Left hindlimb (tissue), 1 donor: ENCODE measurements at places on chromosomes 13 and 19.

DNA sequence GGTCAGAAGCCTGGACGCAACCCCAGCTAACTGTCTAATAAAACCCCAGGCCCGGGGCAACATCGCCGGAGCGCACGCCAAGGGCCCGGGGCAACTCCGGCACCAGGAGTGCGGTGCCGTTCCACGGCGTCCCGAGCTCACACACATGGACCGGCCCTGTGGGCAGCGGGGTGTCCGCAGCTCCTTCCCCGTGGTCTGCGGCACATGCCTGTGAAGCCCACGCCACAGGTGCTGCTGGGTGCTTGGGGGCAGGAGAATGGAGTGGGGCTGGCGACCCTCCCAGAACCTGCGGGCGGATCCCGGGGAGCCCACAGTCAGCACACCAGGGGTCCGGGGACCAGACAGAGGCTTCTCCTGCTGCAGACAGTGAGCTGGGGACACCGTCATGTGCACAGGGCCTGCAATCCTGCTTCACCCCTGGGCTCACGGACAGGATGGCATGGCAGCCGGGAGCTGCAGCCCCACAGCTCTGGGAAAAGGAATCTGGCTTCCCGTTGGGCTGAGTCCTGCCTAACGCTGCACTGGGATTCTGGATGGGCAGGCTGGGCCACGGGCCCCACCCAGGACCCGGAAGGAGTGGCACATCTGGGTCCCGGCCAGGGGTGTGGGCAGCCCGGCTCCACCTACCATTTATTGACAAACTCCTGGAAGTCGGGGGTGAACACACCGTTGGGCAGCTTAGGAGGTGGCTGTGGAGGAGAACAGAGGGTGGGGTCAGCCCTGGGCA, 28.2 kb upstream of the ZBTB7A start:
- no peak for DNase-seq

GRCh38 chr13:75789451-75790197, 153.5 kb downstream of the LMO7 start:
- DNase-seq: peak; percentile 48

DNA sequence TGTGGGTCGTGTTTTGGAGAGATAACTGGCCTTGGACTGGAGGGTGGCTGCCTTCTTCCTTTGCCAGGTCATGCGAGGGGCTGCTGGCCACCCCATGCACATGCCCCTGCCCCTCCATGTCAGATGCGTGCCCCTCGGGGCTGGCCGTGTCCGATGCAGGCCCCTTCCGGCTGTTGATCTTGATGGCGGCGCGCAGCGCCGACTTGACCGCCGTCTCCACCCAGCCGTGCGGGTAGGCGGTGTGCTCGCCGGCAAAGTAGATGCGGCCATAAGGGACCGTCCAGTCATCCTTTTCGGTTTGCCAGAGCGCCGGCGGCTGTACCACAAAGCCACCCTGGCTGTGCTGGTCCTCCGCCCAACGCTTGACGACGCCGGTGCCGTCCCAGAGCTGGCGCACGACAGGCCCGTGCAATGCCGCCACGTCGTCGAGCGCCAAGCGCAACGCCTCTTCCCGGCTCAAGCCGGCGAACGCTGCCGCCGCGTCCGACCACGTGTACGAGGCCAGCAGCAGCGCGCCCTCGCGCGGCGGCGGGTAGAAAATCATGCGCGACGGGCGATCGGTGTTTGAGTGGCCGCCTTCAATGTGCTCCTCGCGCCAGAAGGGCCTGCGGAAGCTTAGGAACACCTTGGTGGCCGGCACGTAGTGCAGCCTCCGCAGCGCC, 6.9 kb downstream of the IL4I1 start:
- DNase-seq: peak; percentile 75

DNA sequence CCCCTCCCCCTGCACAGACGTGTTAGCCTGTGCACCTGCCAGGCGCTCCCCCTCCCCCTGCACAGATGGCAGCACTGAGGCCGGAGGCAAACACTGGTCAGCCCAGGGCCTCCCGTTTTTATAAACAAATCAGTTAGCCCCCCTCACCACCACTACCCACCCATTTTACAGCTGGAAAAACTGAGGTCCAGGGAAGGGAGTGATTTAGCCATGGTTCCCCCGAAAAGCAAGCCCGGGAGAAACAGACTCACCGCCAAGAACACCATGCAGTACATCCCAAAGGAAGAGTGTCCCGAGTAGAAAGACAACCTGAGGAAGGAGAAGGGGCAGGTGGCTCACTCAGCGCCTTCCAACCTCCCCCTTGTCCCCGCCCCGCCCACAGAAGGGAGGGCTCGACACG, 8.7 kb downstream of the PLPP2 start:
- DNase-seq: no peak

DNA sequence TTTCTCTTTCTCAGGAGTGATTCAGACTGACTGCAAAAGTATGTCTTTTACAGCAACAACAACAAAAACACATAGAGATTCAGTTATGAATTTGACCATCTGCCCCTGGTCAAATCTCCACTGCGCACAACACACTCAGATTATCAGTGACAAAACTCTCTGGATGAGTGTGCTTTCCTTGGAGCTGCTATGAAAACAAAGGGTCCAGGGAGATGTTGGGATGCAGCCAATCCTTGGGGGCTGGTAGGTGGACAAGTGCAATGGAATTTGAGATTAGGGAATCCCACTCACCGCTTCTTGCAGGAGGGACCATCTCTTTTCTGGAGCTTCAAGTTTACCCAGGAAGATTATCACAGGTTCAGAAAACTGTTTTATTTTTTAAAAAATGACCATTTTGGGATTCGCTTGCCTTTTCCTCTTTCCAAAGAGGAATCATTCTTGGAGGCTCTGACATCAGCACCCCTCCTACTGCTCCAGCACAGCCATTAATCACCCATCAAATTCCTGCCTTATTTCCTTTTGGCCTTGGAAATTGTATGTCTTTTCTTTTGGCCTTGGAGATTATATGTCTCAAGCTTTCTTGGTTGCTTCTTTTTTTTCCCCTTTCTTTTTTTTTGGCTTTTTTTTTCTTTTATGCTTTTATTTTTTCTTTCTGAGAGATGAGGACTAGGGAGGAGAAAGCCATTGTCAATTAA, 311.8 kb downstream of the TSHZ3 start:
- no peak for DNase-seq

DNA sequence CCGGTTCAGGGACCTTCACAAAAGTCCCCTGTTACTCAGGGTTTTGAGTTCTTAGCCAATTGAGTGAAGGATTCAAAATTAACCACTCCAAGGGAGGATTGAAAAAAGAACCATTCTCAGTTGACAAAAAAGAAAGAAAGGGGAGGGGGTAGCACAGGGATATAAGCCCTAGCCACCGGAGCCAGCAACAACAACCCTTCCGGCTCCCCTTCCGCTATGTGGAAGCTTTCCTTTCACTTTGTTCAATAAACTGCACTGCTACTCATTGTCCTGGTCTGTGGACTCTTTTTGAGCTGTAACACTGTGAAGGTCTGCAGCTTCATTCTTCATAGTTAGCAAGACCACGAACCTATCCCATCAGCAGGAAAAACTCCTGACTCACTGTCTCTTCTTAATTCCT, 1488.1 kb upstream of the PRR20A start:
- DNase-seq: no peak

DNA sequence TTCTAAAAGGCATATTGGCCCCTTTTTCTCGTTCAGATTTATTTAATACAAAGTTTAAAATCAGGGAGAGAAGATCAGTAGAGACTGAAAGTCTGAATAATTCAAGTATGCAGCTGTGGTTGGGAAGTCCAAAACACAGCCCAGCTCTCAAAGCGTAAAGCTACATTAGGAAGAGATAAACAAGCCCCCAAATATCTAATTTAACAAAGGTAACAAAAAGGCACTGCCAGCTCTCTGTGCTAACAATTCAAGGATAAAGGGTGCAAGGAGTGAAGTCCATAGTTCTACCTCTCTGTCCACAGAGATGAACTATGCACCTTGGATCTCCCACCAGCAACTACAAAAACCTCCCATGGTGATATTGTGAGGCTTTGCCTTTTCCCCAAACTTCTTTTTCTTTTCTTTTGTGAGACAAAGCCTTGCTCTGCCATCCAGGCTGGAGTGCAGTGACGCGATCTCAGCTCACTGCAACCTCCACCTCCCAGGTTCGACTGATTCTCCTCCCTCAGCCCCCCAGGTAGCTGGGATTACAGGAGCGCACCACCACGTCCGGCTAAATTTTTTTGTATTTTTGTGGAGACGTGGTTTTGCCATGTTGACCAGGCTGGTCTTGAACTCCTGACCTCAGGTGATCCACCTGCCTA, 104.4 kb downstream of the LHFPL6 start:
- DNase-seq: no peak

GRCh38 chr13:34174671-34175145, 356.8 kb downstream of the RFC3 start:
- DNase-seq: no peak

- no peak for DNase-seq
Observed at GRCh38 chr13:78650717-78651083, 8.3 kb downstream of the OBI1 start.

DNA sequence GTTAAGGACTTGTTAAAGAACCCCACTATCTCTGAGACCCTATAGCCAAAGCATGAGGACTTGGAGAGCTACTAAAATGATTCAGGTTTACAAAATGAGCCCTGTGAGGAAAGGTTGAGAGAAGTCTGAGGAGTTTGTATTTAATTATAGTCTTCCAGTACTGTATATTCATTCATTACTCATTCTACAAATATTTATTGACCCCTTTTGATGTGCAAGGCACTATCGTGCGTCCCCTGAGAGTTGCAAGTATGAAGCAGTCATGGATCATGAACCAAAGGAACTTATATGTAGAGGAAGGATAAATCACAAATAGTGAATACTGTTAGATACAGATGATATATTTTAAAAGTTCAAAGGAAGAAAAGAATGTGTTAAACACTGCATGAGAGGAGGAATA, 84.4 kb downstream of the DNAJC15 start:
- DNase-seq: no peak

DNA sequence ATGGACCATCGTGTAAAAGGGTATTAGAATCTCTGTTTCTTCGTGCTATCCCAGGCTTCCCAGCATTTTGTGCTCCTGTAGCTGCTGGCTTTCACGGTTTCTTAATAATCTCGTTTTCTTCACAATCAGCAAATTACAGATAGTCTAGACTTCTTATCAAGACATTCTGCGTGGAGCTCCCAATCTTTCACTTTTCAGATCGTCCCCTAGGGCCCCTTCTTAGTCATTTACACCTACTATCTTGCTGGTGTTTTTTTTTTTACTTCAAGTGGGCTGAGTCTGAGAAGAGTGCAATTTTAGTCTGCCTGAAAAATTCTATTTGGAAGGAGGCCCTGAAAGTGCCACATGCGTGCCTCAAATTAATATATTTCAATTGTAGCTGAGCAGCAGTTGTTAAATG, 275.1 kb downstream of the SHISA2 start:
- DNase-seq: no peak

GRCh38 chr13:74226791-74227475, 92.7 kb upstream of the KLF12 start:
- no peak for DNase-seq
